SIG-M5 (cell line): ENCODE measurements at places on chromosomes 3 and 15.

DNA sequence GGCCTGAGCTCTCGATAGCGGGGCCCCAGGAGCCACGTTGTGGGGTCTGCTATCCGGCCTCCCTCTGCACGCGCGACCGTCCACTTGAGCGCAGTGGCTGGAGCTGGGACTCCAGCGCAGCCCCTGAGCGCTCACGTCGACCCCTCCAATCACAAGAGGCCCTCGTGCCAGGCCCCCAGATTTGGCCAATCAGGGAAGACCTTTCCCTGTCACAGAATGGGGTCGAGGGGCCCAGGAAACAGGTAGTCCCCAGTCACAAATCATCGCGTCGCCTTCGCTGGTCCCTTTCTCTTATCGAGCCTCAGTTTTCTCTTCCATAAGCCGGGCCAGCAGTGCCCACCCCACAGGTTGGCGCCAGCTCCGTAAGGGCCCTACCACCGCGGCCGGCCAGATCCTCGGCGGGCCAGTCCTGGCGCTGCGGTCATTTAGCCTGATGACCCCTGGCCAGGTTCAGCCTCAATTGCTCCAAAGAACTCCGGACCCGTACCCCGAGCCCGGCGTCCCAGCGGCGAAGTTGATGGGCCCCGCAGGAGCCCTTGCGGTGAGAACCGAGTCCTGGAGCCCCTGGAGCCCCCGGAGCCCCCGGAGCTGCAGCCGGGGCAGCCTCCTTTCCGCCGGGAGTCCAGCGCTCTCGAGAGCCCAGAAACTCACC lies 435 bp downstream of the ALDH1L1 start:
- no peak for DNase-seq

- no peak for DNase-seq
These were observed 102.9 kb downstream of the CACNA1D start for GRCh38 chr3:53597136-53597915.

DNA sequence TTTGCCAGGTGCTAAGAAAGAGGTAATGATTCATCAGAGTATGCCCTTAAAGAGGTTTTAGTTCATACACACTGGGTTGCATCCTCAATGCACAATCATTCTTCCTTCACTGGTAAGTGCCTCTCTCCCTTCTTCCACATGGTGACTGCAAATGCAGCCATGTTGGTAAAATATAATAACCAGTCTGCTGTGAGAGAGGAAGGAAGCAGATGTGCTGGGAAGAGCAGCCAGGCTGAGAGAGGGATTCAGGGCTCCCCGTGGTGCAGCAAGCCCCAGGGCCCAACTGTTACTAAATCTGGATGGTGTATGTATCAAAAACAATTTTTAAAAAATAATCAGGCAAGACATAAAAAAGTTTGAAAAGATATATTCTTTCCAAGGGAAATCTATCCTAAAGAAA lies 498.1 kb downstream of the MAGI1 start:
- no peak for DNase-seq

- DNase-seq = no peak
These were observed 129.4 kb downstream of the DLG1 start for GRCh38 chr3:197169028-197169427.

DNA sequence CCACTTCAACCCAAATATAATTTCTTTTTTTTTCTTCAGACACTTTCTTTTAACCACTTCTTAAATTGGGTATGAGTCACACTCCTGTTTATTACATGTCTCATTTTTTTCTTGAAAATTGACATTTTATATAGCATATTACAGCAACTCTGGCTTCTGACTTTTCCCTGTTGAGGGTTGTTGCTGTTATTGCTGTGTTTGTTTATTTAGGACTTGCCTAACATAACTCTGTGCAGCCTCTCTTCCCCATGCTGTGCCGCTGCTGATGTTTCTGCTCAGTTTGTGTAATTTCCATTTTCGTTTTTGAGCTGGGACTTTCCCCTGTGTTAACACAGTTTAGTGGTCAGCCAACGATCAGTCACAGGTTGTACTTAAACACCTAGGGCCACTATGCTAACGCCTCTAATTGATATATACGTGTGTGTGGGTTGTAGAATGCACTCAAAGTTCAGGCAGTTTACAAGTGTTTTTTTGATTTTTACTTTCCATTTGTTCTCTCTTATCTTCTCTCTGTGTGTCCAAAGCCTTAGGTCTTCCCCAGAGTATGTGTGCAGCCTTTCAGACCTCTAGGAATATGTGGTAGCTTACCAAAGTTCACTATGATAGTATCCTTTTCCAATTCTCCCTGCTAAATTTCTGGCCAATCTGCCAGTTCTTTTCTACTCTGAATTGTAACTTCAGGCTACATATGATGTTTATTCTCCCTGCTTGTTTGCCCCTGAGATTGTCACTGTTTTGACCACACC lies 337.2 kb downstream of the ZBTB20 start:
- no peak for DNase-seq

DNA sequence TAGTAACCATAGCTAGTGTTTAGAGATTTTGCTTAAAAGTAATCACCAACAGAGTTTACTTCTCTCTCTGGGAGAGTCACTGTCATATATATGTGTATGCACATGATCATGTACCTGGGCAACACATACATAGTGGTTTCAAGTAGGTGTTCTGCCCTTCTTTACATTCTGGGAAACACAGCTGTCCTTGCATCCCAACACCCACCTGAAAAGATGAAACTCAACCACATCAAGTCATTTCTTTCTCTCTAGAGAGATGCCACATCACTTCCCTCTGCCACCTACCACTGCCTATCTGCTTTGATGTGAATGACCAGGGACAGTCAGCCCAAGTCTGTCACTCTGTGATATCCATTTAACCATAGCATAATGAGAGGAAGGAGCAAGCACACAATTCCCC lies 155.8 kb upstream of the GADL1 start:
- DNase-seq = no peak

- DNase-seq = no peak
These were observed 79.4 kb downstream of the SNTN start for GRCh38 chr3:63731866-63732265.

DNA sequence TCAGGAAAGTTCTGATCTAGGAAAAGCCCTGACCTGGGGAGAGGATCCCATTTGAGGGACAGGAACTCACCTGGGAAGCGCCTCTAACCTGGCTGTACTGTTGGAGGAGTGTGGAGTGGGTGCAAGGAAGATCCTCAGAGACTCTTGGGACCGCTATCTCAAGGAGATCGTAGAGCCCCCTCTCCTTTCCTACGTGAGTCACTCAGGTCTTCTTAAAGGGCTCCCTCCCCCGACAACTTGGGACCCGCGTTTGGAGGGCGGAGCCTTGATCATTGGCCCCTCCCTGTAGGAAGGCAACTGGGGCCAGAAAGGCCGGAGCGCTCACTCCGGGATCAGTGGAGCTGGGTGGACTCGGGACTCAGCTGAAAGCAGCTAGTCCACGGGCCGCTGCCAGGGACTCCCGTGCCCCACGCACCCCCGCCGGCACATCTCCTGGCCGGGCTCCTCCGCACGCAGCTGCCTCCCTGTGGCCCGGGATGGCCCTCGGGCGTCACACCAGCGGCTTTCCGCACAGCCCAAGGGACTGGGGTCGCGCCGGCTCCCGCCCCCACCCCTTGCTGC lies 520 bp downstream of the SLC26A6 start:
- DNase-seq = no peak

DNA sequence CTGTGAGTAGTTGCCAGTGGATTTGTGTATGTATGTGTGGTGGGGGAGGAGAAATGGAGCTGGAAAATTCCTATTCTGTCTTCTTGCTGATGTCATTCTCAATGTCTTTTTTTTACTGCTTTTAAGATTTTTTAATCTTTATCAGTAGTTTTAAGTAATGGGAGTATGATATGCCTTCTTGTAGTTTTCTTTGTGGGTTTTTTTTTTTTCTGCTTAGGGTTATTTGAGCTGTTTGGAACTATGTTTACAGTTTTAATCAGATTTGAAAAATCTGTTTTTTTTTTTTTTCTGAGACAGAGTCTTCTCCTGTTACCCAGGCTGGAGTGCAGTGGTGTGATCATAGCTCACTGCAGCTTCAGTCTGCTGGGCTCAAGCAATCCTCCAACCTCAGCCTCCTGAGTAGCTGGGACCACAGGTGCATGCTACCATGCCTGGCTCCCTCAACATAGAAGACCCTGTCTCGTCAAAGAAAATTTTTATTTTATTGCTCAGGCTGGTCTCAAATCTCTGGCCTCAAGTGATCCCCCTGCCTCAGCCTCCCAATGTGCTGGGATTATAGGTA lies 37.1 kb downstream of the RPL39L start:
- DNase-seq = no peak

DNA sequence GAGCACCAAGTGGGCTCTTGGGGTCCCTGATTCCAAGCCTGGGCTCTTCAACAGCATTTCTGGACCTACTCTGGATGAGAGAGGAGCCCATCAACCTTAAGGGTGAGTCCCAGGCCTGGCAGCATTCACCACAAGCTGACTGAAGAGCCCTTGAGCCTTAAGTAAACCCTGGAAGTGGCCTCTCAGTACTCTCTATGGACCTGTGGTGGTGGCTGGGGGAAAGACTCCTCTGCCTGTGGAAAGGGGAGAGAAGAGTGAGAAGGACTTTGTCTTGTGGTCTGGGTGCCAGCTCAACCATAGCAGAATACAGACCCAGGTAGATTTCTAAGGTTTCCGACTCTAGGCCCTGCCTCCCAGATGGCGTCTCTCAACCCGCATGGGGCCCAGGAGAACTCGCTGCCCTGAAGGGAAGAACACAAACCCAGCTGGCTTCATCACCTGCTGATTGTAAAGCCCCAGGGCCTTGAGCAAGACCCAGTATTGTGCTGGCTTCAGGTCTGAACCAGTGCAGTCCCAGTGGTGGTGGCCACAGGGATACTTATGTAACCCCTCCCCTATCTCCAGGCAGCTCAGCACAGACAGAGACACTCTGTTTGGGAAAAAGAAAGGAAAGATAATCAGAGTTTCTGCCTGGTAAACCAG lies 71.4 kb downstream of the TFDP2 start:
- DNase-seq = no peak

DNA sequence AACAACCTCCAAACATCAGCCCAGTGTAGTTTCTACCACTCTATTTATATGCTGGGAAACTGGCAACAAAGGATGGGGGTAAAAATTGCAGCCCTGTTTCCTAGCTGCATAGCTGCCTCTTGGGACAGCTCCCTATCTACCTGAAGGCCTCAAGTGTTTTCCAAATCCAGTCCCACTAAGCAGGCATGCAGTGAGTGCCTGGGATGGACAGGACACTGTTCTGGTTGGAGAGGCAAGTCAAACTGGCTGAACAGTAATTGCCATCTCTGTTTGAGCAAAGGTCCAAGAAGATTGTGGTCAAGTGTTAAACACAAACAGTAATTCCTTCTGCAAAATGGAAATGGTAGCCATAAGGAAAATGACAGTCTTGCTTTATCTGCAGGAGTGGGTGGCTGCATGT lies 125.4 kb downstream of the FMN1 start:
- no peak for DNase-seq

DNA sequence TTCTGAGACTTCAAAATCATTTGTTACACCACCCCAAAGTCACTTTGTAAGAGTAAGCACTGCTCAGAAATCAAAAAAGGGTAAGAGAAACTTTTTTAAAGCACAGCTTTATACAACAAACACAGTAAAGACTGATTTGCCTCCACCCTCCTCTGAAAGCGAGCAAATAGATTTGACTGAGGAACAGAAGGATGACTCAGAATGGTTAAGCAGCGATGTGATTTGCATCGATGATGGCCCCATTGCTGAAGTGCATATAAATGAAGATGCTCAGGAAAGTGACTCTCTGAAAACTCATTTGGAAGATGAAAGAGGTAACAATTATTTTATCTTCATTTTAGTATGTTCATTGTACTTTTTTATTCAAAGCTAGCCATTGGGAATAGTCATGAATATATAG lies 32.6 kb downstream of the BLM start:
- no peak for DNase-seq

DNA sequence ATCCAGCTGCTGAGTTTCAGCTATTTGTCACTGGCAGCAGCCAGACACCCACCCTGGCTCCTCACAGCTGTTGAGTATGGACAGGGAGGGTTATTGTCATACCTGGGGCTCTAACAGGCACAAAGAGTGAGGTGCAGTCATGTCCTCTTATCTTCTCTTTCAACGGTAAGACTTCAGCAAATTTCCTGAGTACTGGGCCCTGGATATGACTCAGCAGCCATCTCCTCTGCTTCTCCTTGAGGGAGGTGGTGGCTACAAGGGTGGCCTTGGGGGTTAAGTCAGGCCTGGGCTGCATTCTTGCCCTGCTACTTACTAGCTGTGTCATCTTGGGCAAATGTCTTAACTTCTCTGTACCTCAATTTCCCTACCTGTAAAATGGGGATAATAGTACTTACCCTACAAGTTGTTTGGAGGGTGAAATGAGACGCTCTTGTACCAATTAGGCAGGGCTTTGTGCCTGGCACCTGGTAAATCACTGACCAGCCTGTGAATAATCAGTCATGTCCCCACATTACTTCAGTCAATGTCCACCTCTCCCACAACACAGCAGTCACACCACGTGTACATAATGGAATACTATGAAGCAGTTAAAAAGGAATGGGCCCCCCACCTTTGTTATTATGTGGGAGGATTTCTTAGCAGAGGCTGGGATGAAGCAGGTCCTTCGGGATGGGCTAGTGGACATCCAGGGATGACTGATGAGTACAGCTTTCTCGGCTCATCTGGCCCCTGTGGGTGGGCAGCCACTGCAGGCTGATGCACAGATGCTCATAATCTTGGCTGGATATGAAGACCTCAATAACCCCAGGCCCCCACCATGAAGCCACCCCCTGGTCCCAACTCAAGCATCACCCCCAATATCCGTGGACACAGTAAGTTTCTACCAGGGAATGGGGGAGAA lies 528.8 kb downstream of the SHQ1 start:
- DNase-seq = no peak

- DNase-seq = no peak
These were observed 100.6 kb upstream of the SLC24A5 start for GRCh38 chr15:48020166-48020565.

DNA sequence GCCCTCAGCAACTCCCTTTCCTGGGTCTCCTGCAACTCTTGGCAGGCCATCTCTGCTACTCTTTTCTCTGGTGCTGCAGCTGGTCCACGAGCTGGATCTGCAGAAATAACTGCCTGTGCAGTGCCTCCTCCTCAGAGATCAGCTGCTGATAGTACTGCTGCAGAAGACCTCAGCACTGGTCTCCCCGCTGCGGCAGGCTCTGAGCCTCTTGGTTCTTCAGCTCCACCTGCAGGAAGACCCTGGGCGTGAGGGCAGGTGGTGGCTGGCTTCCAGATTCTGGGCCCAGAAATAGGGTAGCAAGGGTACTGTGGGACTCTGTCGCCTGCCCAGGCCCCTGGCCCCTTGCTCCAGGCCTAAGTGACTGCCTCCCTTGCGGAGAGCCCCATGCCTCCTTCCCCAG lies 79.7 kb upstream of the C2CD4B start:
- no peak for DNase-seq

DNA sequence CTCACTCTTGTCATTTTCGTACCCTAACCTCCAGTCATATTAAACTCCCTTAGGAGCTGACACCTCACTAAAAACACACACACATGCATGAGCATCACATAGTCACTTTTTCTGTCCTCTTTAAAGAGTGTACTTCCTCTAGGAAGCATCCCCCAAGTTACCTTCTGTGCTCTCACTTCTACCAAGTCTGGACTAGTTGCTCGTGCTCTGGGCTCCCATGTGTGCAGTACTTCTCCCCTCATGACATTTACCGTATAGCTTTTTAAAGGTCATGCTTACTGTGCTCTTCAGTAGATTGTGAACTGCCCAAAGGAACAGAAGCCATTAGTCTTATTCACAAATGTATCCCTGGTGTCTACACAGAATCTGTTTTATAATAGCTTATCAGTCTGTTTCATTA lies 42.0 kb downstream of the CRYBG3 start:
- no peak for DNase-seq
